Stomach (tissue), 19 donors: ENCODE measurements at places on chromosomes 3 and 15. TPM values are rescaled to one million over a fixed set of nuclear protein-coding genes. Genes with fewer than 3 reads are reported as not detected.

The TRPM1 gene
- not detected for total RNA-seq

The CD86 gene
- total RNA-seq: 6.6 TPM

The GPR149 gene
- total RNA-seq: not detected

The GOLGA8M gene
- total RNA-seq: not detected

The TMEM202 gene
- not detected for total RNA-seq

The CDHR4 gene
- 0.73 TPM for total RNA-seq

The FMN1 gene
- 51.0 TPM for total RNA-seq

The RSL24D1 gene
- 24.6 TPM for total RNA-seq

The UBAP1L gene
- not detected for total RNA-seq

The RLBP1 gene
- total RNA-seq: not detected

The CNTN3 gene
- 17.1 TPM for total RNA-seq

The WDR73 gene
- 56.5 TPM for total RNA-seq

The CD200 gene
- 5.8 TPM for total RNA-seq

The RBM6 gene
- 134 TPM for total RNA-seq

The STX19 gene
- not detected for total RNA-seq

The NTRK3 gene
- 18.2 TPM for total RNA-seq

The IGF2BP2 gene
- 85.9 TPM for total RNA-seq

The ACY1 gene
- not detected for total RNA-seq

The NAALADL2 gene
- 13.4 TPM for total RNA-seq

The NRROS gene
- 0.45 TPM for total RNA-seq

The BHLHE40 gene
- total RNA-seq: 26.6 TPM

The KBTBD12 gene
- total RNA-seq: 6.2 TPM

The LEKR1 gene
- total RNA-seq: not detected

The GRM7 gene
- 2.2 TPM for total RNA-seq

The GOLGA6L22 gene
- not detected for total RNA-seq

The ADAMTSL3 gene
- total RNA-seq: 54.9 TPM

The RAB11A gene
- 133 TPM for total RNA-seq

The LRTM1 gene
- not detected for total RNA-seq

The GP9 gene
- total RNA-seq: not detected

The C3orf20 gene
- total RNA-seq: not detected

The RASGRP1 gene
- 3.9 TPM for total RNA-seq

The MITF gene
- total RNA-seq: 26.4 TPM

The UROC1 gene
- total RNA-seq: not detected

The XCR1 gene
- total RNA-seq: 0.14 TPM

The FHIT gene
- total RNA-seq: 10.6 TPM

The CPEB1 gene
- not detected for total RNA-seq

The GNAT1 gene
- not detected for total RNA-seq

The GPR62 gene
- not detected for total RNA-seq
